Stimulated activated CD4-positive, alpha-beta T cell treated with anti-CD3 and anti-CD28 coated beads, TNF-alpha, amount 100 ng/mL, for 48 hours (primary cell): ENCODE measurements at places on chromosomes 2 and 18.

GRCh38 chr2:208266553-208266893 is 468 bp downstream of the PIKFYVE start:
- no peak for DNase-seq

DNA sequence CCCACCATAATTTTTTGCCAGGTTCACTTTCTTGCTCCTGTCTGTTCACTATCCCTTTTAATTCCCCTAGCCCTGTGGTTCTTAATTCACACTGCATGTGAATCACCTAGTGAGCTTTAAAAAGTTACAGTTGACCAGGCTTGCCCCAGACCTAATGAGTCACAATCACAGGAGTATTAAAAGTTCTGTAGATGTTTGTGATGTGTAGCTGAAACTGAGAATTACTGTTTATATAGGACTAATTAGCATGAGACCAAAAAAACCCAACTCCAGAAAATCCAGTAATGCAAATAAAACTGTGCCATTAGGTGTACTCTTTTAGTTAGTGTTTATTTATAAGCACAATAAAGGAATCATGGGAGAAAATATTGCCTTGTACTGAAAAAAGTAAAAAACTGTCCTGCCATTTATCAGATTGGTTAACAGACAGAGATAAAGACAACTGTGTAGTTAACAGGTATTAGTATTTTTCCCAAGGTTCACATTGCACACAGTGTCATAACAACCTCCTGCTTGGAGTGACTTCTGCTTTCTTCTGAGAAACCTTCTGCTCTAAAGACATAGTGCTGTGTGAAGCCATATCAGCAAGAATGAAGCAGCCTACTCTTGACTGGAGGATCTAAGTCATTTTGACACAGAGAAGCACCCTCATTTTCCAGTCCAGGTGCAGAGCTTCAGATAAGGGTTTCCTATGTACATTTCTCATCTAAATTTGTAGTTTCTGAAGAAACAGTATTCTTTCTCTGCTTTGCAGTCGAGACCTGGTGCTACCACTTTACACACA is 39.0 kb downstream of the VAPA start:
- DNase-seq: no peak

DNA sequence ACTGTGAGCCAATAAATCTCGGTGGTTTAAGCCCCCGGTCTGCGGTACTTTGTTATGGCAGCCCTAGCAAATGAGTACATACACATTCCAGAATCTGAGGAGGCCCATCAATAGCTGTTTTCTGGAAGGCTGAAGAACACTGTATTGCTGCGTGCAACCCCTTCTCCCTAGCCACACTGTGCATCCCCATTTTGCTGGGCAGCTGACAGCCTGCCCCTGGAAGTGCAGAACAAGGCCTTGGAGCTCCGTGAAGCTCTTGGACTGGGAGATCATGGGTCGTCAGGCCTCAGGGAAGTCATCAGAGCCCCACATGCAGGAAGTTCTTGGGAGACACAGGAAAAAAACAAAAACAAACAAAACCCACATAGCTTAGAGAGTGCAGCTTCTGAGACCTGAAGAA is 90.6 kb upstream of the ST6GAL2 start:
- DNase-seq: no peak

DNA sequence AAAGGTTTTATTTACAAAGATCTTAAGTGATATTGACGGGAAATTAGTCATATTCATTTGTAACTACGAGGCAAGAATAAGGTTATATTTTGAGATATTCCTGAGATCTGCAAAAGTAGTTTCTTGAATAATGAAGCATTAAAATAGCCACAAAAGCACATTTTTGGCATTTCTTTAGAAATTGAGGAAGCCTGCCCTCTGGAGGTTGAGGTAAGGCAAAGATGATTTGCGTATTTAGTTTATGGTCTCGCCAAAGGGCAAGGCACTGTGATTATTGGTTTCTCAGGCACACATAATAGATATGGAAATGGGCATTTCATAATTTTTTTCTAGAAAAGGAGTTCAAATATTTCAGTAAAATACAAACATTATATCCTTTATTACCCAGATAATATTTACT is 143.7 kb upstream of the RPRM start:
- DNase-seq: no peak

- no peak for DNase-seq
Observed at GRCh38 chr2:107325981-107326786, 440.2 kb upstream of the ST6GAL2 start.

GRCh38 chr2:129868151-129868550 is 111.3 kb upstream of the RAB6C start:
- DNase-seq: no peak

- no peak for DNase-seq
Observed at GRCh38 chr18:67639872-67640271, 123.4 kb upstream of the DSEL start.

- DNase-seq: no peak
Observed at GRCh38 chr2:129092956-129093355, 774.3 kb upstream of the HS6ST1 start.

- no peak for DNase-seq
Observed at GRCh38 chr18:68791801-68792200, 6.1 kb upstream of the CCDC102B start.

DNA sequence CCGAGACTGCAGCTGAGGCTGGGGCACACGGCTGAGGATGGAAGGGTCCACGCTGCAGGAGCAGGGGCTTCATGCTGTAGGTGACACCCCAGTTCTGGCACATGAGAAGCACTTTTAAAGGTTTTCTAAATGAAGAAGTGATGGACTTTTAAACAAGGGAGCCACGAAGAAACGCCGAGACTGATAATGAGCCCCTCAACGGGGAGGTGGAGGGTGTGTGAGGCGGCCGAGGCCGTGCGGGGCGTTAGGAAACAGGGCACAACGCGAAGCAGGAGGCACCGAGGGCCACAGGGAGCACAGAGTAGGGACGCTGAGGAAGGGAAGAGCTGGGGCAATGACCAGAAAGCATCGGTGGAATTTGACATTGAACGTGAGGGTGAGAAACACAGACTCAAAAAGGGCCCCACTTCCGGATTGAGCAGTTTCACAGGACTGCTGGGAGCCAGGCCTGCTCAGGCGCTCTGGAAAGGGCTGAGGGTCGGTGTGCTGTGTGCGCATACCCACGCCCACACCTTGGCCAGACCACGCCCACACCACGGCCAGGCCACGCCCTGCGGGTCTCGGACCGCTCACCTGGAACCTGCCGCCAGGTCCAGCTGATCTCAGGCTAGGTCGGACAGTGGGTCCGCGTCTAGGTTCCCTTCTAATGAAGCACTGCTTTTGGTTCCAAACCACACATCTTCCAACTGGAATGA is 115.7 kb downstream of the GYPC start:
- DNase-seq: no peak

GRCh38 chr2:132911726-132912724 is 242.0 kb upstream of the LYPD1 start:
- no peak for DNase-seq

DNA sequence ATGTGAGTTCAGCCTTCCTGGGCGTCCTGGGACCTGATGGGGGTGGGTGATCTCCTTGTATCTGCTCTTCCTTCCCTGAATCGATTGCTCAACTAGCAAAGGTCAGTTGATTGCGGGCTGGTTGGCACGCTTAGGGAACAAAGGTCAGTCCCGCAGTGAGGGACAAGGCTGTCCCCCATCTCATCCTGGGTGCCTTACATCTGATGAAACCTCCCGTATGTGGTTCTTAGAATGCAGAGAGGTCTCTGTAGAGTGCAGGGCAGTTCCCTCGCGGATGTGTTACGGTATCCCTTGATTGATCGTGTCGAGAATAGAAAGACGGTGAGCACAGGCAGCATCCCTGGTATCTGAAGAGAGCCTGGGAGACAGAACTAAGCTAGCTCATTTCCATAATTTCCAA is 56.4 kb upstream of the RBM44 start:
- DNase-seq: no peak

DNA sequence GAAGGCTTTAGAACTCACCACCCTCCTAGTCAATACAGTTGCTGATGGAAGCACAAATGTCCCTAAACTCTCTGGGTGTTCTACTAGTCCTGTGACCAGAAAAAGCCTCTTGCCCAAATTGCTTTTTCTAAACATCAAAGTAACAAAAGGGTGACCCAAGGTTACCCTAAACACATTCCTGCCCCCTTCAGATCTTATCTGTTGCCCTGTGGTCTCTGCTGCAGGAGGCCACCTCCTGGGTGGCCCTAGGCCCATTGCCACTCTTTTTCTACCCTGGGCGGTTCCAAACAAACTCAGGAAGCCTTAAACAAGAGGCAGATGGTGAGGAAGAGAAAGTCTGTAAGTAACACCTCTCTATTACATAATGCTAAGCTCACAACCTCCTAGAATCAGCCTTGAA is 3.3 kb downstream of the RNF152 start:
- DNase-seq: no peak

DNA sequence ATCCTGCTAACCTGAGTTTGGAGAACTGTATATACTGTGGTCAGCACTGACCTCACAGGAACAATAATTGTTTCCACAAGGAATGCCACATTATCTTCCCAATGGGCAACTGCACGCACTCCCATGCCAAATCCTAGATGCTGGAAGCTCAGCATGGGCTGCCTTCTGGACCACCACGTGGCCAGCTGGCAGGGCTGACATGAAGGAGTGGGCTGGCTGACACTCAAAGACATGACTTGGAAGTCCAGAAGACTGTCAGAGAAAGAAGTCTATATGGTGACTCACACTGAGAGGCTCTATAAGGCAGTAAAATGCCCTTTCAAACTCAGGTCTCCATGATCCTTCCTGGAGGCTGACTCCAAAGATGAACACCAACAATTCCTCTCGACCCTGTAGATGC is 98.4 kb upstream of the RNF152 start:
- DNase-seq: no peak

DNA sequence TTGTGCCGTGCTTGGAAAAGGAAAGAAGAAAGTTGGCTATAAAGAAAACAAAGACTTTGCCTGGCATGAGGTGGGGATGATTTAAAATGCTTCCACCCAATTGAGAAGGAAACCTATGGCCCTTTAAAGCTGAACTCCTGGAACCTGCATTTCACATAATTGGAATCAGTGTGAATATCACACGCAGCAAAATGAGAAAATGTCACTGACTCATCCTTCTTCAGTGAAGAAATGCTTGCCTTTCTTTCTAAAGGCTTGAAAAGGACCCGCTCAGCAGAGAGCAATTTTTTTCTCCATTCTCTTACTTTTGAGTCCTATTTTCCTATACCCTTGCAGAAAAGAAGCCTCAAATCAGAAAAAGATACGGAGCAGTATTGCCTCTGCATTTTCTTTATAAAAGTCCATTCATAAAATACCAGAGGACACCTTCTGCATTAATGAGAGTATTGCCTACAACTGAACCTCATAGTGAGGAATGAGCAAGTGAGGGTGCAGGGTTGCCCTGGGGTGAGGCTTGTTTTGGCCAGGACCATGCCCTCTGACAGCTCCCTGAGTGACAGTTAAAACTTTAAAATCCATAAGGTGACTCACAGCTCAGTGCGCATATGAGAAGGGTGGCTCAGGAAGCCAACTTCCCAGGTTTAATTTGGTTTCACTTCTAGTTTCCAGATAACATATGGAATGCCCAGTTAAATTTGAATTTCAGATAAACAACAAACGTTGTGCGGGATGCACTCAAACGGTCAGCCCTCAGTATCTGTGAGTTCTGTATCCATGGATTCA is 191.9 kb upstream of the GYPC start:
- no peak for DNase-seq

GRCh38 chr2:101329026-101329425 is 20.5 kb upstream of the RNF149 start:
- no peak for DNase-seq

GRCh38 chr2:102660574-102660973 is 41.2 kb downstream of the SLC9A2 start:
- DNase-seq: no peak

GRCh38 chr2:54279385-54279784 is 23.4 kb upstream of the TSPYL6 start:
- no peak for DNase-seq

- DNase-seq: no peak
Observed at GRCh38 chr2:169362118-169362893, at the start of gene LRP2. Gene LRP2 (minus strand): TSS chr2:169362534. CDS start chr2:169362399, 135 bp downstream.

DNA sequence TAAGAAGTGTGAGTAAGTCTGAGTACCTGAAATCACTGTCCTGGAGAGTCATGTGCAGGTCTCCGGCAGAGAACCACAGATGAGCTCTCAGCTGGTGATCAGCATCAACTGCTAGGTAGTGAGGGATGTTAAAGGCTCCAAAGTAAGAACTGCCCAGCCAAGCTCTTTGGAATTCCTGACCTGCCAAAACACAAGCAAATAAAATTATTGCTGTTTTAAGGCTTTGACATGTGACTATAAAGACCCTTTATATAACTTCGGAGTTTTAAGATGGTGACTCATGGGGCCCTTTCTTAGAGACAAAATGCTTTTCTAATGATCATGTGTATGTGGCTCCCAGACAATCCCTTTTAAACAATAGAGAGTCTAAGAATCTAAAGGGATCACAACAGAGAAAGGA is 855.7 kb downstream of the TRIB2 start:
- DNase-seq: no peak

DNA sequence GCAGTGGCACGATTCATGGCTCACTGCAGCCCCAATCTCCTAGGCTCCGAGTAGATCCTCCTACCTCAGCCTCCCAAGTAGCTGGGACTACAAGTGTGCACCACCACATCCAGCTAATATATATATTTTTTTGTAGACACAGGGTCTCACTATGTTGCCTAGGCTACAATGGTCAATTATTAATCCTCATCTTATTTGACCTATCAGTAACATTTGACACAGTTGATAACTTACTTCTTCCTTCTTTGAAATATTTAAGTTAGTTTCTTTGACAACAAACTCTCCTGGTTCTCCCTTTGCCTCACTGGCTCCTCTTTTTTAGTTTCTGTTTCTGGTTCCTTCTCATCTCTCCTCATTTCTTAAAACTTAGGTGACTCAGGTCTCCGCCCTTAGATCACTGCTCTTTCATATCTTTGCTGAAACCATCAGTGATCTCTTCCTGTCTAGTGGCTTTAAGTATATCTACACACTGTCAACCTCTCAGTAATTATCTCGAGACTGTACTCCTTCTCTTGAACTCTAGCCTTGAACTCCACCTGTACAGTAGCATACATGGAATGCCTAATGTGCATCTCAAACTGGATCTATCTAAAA is 11.5 kb downstream of the PGAP1 start:
- no peak for DNase-seq

DNA sequence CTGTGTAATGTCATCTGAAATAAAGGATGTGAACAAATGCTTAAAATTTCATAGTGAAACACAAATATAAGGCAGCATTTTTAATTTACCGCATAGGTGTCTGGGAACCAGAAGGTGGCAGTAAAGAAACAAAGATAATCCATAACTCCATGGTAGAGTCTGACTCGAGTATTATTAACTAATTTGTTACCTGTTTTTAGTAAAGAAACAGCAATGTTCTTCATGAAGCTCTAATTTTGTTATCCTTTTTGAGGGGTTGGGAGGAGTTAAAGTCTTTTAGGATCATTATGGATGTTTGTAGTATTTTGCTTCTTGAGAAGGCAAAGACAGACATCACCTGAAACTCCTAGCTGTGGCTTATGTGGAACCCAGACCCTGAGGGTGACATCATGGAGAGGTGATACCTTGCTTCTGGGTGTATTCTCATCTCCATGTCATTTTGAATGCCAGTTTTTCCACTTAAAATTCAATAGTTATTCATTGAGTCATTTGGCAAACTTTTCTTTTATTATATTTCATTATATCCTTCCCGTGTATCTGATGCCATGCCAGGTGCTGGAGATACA is 286.2 kb upstream of the EPAS1 start:
- DNase-seq: no peak
